ENCODE measurements at places on chromosomes 6 and 20. TPM values are rescaled to one million over a fixed set of nuclear protein-coding genes. Genes with fewer than 3 reads are reported as not detected.

GRCh38 chr6:33610779-33611732 lies 10.1 kb upstream of the ITPR3 start:
- no peak for DNase-seq

DNA sequence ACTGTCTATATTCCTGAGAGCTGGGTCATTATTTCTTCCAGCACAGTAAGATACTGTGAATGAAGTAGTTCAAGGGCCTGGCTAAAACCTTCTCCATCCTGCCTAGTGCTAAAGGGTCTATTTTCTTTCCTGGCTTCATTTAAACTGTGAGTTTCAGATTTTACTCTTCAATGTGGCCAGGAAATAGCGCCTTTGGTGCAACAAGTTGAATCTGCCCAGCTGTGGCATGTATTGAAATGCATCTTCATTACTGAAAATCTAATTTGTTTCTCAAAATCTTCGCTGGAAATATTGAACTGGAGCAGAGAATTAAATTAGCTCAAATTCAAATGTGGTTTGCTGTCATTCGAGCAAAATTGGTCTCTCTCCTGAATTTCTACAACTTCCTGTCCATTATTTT lies 114.6 kb upstream of the KCNG1 start:
- no peak for DNase-seq

GRCh38 chr6:70445001-70445400 lies 31.7 kb downstream of the FAM135A start:
- DNase-seq = no peak

DNA sequence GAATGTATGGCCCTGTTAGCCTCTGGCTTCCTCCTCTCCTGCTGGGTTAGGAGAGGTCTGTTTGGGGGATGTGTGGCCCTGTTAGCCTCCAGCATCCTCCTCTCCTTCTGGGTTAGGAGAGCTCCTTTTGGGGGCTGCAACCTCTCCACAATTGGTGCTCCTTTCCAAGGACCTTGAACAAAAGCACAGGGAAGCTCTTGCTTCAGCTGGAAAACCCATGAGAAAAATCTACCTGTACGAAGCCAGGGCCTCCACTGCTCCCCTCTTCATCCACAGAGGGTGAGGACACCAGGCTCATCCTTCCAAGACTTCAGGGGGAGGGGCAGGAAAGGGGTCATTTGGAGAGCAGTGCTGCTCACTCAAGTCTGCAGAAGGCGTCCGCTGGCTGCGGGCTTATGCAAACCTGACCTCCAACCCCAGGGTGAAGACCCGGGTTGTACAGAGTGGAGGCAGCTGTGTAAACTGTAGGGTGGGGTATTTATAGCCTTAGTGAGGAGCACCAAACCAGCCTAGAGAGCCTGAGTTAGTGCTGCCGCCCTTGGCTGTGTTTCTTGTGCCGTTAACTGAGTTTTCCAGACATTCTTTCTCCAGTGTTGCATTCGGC lies 62.1 kb downstream of the SLC24A3 start:
- no peak for DNase-seq

- no peak for DNase-seq
Observed at GRCh38 chr6:96116674-96117073, 100.9 kb downstream of the FUT9 start.

- DNase-seq = no peak
Observed at GRCh38 chr6:9346923-9347322, 911.6 kb upstream of the SLC35B3 start.

DNA sequence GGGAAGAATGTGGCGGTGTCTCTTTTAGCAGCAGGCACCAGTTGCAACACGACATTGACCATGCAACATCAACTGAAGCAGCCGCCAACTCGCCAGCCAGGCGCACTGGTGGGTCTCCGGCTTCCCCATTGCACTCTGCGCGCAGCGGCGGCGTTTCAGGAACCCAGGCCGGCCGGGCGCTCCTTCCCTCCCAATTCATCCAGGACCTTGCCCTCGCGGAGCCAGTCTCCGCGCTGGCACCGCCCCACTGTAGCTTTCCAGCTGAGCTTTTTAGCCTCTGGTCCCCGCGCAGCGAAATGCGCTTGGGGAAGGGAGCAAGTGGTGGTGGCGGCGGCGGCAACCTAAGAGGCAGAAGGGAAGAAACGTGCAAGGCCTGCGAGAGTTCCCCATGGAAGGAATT lies 297.9 kb upstream of the RIMS1 start:
- no peak for DNase-seq

- no peak for DNase-seq
Observed at GRCh38 chr20:64036346-64037198, 590 bp downstream of the C20orf204 start.

DNA sequence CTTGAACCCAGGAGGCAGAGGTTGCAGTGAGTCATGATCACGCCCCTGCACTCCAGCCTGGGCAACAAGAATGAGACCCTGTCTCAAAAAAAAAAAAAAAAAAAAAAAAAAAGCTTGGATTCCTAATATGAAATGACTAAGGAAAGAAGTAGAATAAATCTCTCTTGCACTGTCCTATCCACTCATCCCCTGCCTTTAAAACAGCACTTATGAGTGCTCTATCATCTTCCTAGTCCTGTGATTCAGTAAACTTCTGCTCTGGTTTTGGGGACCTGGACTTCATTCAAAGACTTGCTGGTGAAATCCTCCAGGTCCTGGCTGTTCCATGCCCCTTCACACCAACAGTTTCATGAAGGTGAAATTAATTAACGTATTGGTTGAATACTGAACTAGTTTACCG lies 29.6 kb downstream of the TNFAIP3 start:
- DNase-seq = no peak

DNA sequence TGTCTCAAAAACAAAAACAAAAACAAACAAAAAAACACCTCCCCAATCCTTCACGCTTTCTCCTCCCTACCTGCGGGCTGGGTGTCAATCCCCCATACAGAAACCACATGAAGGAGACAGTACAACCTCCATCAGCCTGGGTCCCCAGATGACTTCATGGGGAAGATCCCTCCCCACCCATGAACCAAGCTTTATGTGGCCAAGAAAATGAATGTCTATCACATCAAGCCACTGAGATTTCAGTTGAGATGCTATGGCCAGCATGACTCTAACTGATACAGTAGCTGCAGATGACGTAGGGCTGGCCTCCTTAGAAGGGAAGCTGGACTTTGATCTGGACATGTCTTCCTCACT lies 21.2 kb upstream of the BNIP5 start:
- no peak for DNase-seq

DNA sequence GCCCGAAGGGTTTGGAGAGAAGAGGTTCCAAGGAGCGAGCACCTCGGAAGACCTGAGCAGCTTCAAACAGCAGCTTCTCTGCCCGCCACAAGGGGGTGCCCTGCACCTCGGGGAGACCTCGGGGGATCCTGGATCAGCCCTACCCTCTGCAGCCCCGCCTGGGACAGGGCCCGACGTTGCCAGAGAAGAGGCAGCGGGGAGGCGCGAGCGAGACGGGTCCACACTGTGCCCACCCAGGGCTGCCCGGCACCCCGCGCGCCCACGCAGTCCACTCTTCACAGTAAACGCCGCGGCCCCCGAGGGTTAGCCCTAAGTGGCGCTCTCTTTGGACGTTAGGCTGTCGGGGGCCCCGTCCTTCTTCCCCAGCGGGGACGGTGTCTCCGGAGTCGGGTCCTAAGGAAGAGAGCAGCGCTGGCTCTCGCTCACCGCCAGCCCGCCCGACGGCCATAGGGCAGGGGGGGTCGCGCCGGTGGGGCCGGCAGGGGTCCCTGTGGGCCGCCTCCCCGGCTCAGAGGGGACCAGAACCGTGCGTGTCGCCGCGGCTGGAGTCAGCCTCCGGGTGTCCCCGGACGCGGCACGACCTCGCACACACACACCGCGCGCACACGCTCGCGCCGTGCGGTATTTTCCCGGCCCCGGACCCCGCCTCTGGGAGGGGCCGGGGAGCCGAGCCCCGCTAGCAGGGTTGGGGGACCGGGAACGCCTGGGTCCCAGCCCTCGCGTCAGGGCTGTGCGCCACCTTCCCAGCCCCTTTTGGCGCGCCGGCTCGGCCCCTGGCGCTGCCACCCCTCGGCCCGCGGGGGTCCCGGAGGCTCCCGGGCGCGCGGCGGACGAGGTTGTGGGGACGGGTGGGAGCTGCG lies 929 bp downstream of the CDH22 start:
- no peak for DNase-seq

GRCh38 chr6:105600336-105601260 lies 197.7 kb upstream of the PREP start:
- DNase-seq = no peak

- DNase-seq = no peak
Observed at GRCh38 chr6:38572186-38572813, 67.4 kb downstream of the BTBD9 start.

DNA sequence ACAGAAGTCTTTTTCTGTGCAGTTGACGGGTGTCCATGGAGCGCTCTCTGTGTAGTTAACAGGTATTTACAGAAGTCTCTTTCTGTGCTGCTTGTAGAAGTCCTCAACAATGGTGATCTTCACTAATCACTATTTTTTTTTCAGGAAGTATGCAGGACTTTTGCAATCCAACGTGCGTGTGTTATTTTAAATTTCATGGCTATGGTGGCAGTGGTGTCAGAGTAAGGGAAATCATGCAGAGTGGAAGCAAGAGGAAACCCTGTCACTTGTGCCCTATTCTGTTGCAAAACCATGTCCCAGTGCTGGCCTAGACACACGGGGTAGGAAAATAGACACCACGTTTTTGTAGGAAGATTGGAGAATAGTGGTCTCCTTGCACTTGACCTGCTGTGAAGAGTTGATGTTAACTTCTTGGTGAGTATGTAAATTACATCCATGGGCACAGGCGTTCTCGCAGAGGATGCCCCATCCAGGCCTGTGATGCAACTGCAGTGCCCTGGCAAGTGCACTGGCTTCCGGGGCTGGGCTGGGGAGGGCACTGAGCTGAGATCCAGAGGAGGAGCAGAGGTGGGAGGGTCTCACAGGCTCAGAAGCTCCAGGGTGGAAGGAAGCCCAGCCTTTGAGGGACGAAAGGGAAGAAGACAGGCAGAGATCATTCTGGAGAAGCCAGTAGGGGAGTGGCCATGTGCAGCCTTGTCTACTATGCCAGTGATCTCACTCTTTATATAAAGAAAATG lies 146.5 kb downstream of the SYCP2 start:
- DNase-seq = peak; percentile 63

PI16 gene
- total RNA-seq = not detected

COL11A2 gene
- total RNA-seq = 11.9 TPM

PDYN gene
- total RNA-seq = 0.19 TPM

VNN1 gene
- total RNA-seq = 1.3 TPM

PSORS1C2 gene
- total RNA-seq = not detected

PRND gene
- total RNA-seq = not detected

All from type B pancreatic cell (in vitro differentiated cells).